ENCODE measurements at places on chromosomes 3 and 15.

DNA sequence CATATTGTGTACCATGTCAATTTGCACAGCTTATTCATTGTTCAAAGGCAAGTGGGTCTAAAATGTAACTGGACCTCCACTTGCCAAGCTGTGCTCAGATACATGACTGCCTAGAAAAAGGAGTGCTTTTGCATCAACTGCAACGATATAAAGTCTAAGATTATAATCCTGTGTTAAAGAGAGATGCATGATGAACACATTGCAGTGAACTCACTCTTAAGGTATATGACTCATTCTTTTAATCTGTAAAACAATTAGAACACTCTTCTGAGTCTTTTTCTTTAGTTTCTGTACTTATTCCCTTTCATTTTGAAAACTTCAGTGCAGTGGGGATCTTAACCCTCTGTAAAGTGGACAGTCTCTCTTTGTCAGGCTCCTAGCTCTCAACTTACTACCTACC is 982.8 kb downstream of the ROBO1 start:
- DNase-seq: no peak

DNA sequence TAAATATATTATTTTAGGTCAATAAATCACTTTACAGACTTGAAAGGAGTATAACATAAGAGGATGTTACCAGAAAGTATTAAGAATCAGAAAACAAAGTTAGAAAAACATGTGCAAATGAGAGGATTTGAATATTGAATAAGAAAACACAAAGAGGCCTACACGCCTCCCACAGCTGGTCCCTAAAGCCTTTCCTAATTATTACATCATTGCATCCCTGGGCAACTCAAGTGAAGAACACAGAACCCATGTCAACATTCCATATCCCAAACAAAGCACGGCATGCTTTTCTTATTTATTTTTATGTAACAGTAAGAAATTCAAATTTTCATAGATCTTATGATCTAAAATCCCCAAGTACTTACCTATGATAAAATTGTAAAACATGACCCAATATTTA is 61.2 kb downstream of the HERC1 start:
- DNase-seq: no peak

DNA sequence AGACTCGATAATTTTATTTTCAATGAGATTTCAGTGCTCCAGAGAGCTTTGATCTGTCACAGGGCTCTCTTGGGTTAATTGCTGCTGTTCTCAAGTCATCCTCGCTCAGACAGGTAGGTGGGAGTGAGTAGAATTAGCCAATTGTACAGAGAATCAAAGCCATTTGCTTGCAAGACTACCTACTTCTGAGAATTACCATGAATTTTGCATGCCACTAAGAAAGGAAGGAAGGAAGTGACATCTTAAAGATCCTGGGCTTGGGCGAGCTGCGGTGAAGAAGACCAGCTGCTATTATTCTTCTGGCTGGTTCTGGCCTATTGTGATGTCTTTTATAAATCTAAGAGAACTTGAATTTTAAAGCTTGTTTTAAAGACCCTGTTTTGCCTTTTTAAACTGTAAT is 154.1 kb upstream of the LPP start:
- no peak for DNase-seq

GRCh38 chr15:35166730-35167359 is 81.8 kb upstream of the NANOGP8 start:
- DNase-seq: no peak

- DNase-seq: no peak
Measured at GRCh38 chr3:49166752-49167556, 823 bp upstream of the CCDC71 start.

GRCh38 chr3:54343495-54343894 is 221.1 kb downstream of the CACNA2D3 start:
- DNase-seq: no peak

GRCh38 chr3:42541079-42541478 is 38.6 kb downstream of the VIPR1 start:
- no peak for DNase-seq

GRCh38 chr3:98291332-98291957 is 9.1 kb downstream of the OR5H2 start:
- DNase-seq: no peak

Measured in stimulated activated CD8-positive, alpha-beta memory T cell treated with anti-CD3 and anti-CD28 coated beads, Interleukin-15, amount 100 ng/mL, for 1 hour (primary cell).